NCI-H1092 (cell line): ENCODE measurements at places on chromosomes 16 and 17.

DNA sequence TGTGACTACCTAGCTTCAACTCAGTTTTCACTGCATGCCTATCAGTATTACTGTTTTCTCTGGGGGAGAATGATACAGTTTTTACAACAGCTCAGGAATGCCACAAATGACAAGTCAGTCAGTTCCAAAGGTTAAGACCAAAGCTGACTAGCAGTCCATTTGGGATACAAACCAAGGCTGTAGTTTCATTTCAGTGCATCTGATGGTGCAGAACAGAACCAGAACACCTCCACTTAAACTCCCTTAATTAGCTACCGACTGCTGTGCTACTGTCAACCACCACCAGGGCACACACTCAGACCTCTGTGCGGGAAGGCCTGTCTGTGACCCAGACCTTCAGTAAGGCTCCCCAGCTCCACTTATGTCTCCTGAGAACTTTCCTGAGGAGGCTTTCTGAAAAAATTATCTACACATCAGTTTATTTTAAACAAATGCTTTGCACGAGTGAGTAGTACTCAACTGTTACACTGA lies 20.4 kb downstream of the NFE2L1 start:
- DNase-seq = no peak

DNA sequence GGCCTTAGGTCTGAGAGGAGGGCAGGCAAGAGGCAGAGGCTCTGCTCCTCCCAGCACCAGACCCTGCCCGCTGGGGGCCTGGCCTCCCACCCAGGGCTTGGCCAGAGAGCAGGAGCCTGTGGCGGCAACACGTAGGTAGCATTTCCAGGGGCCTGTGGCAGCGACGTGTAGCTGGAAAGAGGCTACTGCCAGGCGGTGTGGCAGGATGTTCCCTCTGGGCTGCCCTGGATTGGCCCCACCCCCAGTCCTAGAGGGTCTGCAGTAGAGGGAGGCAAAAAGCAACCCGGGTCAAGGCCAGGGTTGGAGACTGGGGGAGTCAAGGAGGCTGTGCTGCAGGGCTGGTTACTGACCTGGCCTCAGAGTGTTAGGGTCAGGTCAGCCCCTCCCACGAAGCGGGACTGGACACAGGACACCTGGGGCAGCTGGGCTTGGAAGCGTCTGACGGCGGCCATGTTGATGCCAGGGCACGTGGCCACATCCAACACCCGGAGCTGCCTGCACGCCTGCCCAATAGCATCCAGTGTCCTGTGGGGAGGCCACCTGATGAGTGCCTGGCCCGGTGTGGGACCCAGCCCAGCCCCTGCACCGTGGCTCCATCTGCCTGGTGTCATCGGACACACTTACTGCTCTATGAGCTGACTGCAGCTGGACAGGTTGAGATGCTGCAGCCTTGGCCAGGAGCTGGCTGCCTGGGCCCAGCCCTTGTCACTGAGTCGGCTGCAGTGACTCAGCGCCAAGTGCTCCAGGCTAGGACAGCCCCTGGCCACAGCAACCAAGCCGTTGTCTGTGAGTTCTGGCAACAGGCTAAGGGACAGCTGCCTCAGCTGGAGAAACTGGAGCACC lies 8.5 kb downstream of the ELMO3 start:
- no peak for DNase-seq

DNA sequence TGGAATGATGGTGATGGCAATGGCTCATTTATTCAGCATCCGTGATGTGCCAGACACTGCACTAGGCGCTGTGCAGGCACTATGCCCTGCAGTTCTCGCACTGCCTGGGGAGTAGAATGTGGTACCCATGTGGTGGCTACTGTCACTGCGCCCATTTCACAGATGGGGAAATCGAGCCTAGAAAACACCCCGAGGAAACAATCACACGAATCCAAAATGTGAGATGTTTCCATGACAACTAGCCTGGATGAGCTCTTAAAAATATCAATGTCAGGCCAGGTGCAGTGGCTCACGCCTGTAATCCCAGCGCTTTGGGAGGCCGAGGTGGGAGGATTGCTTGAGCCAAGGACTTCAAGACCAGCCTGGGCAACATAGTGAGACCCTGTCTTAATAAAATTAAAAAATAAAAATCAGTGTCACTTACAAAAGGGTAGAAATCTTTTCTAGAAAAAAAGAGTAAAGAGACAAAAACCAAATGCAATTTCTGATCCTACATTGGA lies 57.9 kb upstream of the TNRC6A start:
- no peak for DNase-seq

- no peak for DNase-seq
Observed at GRCh38 chr16:86978445-86979030, 338.7 kb downstream of the C16orf95 start.

DNA sequence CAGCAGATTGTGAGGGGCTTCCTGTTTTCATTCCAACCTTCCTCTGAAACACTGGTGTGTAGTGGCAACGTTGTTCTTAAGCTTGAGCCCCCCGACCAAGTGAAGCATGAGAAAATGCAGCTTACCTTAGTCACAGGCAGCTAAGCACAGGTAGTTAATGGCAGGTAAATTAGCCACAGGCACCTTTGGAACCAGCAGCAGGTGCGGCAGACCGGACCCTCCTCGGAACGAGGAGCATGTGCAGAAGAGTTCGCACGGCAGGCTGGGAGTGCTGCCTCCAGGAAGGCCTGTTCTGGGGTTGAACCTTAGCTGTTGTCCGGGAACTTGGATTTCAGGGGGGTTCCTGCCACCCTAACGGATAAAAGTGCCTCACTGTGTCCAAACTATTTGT lies 7.2 kb upstream of the IRF8 start:
- no peak for DNase-seq

DNA sequence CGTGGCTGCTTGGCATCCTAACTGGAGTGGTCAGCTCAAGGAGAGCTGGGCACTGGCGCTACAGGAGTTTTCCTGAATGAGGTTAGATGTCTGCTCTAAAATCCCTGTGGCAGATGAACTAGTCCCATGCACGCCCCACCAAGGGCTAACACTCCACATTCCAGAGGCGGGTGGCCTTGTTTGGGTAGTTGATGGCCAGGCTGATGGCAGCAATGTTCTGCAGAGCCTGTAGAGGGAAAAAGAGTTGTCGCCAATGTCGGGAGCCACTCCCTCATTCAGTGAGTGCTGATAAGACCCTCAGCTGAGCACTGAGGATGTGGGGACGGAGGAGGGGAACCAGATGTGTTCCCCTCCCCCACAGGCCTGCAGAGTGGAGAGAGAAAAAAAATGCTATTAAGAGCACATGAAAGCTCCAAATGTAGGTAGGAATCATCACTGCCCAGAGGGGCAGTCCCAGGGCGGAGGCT lies 42.5 kb upstream of the ATP2A3 start:
- DNase-seq = no peak

- DNase-seq = peak; percentile 62
Observed at GRCh38 chr17:80475910-80476876, at the start of gene NPTX1. Gene NPTX1, minus strand, starts transcription at chr17:80476607. Its CDS starts 161 bp downstream, at chr17:80476446.
